Mammary epithelial cell (primary cell): ENCODE measurements at places on chromosomes 12 and 14. TPM values are rescaled to one million over a fixed set of nuclear protein-coding genes. Genes with fewer than 3 reads are reported as not detected.

Gene PLEK2
- polyA plus RNA-seq, result 156 TPM

Gene HOXC4
- 2.4 TPM for polyA plus RNA-seq

GRCh38 chr12:52191841-52192791 is at the start of gene KRT80:
Gene KRT80, minus strand, starts transcription at chr12:52192014. Its CDS starts 112 bp downstream, at chr12:52191902.
- peak; percentile 97 for DNase-seq

GRCh38 chr12:81125691-81126090 is 47.8 kb downstream of the ACSS3 start:
- no peak for DNase-seq

GRCh38 chr12:32087306-32087705 is 19.3 kb upstream of the BICD1 start:
- DNase-seq, result no peak

DNA sequence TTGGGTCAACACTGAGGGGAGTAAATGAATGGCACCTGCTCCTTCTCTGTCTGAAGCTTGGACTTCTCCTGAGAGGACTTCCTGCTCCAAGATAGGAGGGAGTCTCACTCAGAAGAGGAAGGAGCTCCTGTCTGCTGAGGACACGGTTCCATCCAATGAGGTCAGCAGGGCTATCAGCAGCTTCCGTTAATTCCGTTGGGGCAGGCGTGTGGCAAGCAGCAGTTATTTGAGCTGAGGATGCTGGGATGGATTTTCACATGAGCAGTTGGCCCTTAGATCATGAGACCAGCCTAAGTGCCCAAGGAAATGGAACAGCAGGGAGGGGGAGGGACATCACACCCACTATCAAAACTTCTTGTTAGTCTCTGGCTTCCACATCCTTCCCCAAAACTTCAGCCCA is 159.0 kb upstream of the PZP start:
- no peak for DNase-seq

DNA sequence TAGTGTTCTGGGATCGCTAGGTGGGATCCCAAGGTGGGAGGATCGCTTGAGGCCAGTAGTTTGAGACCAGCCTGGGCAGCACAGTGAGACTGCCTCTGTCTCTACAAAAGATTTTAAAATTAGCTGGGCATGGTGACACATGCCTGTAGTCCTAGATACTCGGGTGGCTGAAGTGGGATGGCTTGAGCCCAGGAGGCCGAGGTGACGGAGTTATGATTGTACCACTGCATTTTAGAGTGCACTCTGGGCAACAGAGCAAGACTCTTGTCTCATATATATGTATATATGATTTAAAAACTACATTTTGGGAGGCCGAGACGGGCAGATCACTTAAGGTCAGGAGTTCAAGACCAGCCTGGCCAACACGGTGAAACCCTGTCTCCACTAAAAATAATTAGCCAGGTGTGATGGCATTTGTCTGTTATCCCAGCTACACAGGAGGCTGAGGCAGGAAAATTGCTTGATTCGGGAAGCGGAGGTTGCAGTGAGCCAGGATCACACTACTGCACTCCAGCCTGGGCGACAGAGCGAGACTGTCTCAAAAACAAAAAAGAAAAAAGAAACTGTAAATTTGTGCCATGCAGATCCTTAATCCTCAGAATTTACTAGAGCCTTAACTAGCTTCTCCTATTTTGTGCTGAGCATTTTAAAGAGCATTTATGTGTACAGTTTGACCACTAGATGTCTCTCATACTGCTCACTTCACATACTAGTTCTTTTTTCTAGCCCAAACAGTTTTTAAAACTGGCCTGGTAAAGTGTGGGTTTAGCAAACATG is 114.8 kb downstream of the MON2 start:
- DNase-seq, result peak; percentile 25

- peak; percentile 5 for DNase-seq
These were observed 179.6 kb upstream of the PDZRN4 start for GRCh38 chr12:41008472-41008871.

Gene PRKCH
- polyA plus RNA-seq, result 11.5 TPM

Gene ACOT4
- 0.41 TPM for polyA plus RNA-seq

GRCh38 chr14:50533806-50534205 is 1.4 kb upstream of the MAP4K5 start:
- DNase-seq, result peak; percentile 73

Gene C14orf132
- 0.41 TPM for polyA plus RNA-seq

Gene CCDC38
- not detected for polyA plus RNA-seq

DNA sequence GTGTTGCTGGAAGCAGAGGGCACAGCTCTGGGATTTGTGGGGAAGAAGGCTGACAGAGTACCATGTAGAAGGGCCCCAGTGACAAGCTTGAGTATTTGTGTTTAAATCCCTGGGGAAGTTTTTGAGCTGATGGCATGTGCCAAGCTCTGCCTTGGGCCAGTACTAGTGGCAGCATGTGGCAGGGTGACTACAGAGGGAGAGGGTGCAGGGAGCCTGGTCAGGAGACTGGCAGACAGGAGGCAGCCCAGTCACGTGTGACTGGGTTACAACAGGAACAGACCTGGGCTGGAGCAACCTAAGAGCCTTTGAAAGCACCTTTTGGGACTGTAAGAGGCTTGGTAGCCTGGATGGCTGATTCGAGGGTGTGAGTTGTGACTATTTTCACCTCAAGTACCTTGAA is 112.1 kb downstream of the TSPAN9 start:
- DNase-seq, result no peak

Gene ABCC9
- not detected for polyA plus RNA-seq

Gene TMEM233
- not detected for polyA plus RNA-seq

- no peak for DNase-seq
These were observed 38.3 kb upstream of the FRMD6 start for GRCh38 chr14:51613416-51613815.

DNA sequence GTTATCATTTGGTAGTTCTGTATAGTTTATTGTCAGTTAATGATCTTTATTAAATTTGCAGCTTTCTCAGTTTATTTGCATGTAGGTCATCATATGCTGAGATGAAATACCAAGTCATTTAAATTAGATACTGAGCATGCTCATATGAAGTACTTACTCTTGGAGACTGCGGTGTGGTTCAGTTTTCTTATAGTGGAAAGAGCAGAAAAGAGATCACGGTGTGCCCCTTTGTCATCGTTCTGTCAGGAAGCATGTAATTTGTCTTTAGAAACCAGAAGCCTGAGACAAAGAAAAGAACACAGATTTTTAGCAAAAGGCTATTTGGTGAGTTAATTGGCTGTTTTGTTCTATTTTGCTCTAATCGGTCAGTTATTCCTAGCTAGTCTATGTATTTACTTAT is 75.6 kb downstream of the PLEKHA5 start:
- no peak for DNase-seq
